ENCODE measurements at places on chromosomes 7 and 10. TPM values are rescaled to one million over a fixed set of nuclear protein-coding genes. Genes with fewer than 3 reads are reported as not detected.

The PARD3 gene
- 1.7 TPM for total RNA-seq

The TRIM50 gene
- not detected for total RNA-seq

The LRGUK gene
- not detected for total RNA-seq

The COMTD1 gene
- 36.9 TPM for total RNA-seq

The ATRNL1 gene
- total RNA-seq: not detected

The INSYN2A gene
- not detected for total RNA-seq

The ELAPOR2 gene
- 2.3 TPM for total RNA-seq

The OR6V1 gene
- total RNA-seq: not detected

The PRKCQ gene
- total RNA-seq: 45.9 TPM

The LMOD2 gene
- not detected for total RNA-seq

The SRGN gene
- total RNA-seq: 1,242 TPM

The SAP25 gene
- 11.2 TPM for total RNA-seq

The ARHGEF35 gene
- 3.4 TPM for total RNA-seq

Measured in activated T-helper 1 cell treated with anti-CD3 and anti-CD28 coated beads, Interleukin-12 subunit alpha, Interleukin-12 subunit beta, Interleukin-2, Interleukin-4 antibody, amounts not matched to agents 30 ng/mL and 10 ng/mL and 1 ng/mL, durations not matched to agents 14 hours and 24 hours and 36 hours (primary cell).